ENCODE measurements at places on chromosomes 12 and 14. TPM values are rescaled to one million over a fixed set of nuclear protein-coding genes. Genes with fewer than 3 reads are reported as not detected.

RPGRIP1 gene
- total RNA-seq, result not detected

VSIG10 gene
- 9.2 TPM for total RNA-seq

DNAL1 gene
- 3.0 TPM for total RNA-seq

DUSP6 gene
- 18.7 TPM for total RNA-seq

CCDC175 gene
- not detected for total RNA-seq

SYCP3 gene
- total RNA-seq, result 0.50 TPM

TIMELESS gene
- total RNA-seq, result 22.7 TPM

SDR9C7 gene
- total RNA-seq, result not detected

APOF gene
- not detected for total RNA-seq

METTL1 gene
- total RNA-seq, result 16.1 TPM

TEX52 gene
- total RNA-seq, result not detected

C14orf132 gene
- total RNA-seq, result 12.4 TPM

PRB2 gene
- total RNA-seq, result not detected

NGB gene
- total RNA-seq, result not detected

LRRIQ1 gene
- total RNA-seq, result 2.1 TPM

LRIG3 gene
- 17.3 TPM for total RNA-seq

SYNDIG1L gene
- not detected for total RNA-seq

OTUB2 gene
- total RNA-seq, result 1.3 TPM

KRT74 gene
- total RNA-seq, result not detected

TDRD9 gene
- total RNA-seq, result 0.84 TPM

DMAC2L gene
- 7.6 TPM for total RNA-seq

MFAP5 gene
- 1.8 TPM for total RNA-seq

P2RX7 gene
- 0.50 TPM for total RNA-seq

PLD4 gene
- total RNA-seq, result not detected

IL23A gene
- not detected for total RNA-seq

ADGRD1 gene
- total RNA-seq, result 0.84 TPM

KCNK10 gene
- not detected for total RNA-seq

DIO2 gene
- 0.45 TPM for total RNA-seq

GNPNAT1 gene
- total RNA-seq, result 33.1 TPM

ATP2B1 gene
- total RNA-seq, result 39.0 TPM

PLEKHD1 gene
- total RNA-seq, result not detected

TGM1 gene
- total RNA-seq, result 1.2 TPM

CDH24 gene
- 9.8 TPM for total RNA-seq

NID2 gene
- 85.0 TPM for total RNA-seq

BRMS1L gene
- total RNA-seq, result 4.2 TPM

FAR2 gene
- 6.7 TPM for total RNA-seq

KRT83 gene
- not detected for total RNA-seq

B3GNT4 gene
- 0.59 TPM for total RNA-seq

CTSG gene
- not detected for total RNA-seq

EEF1AKMT3 gene
- 5.4 TPM for total RNA-seq
